ENCODE measurements at places on chromosomes 3 and 15.
A peak's percentile ranks its signal among the peaks of the same experiment; 100 is the strongest.

GRCh38 chr3:74271541-74271940, 342.9 kb downstream of the CNTN3 start:
- DNase-seq, result no peak

- DNase-seq, result peak; percentile 75
These were observed 7.5 kb downstream of the TMEM40 start for GRCh38 chr3:12751571-12751970.

DNA sequence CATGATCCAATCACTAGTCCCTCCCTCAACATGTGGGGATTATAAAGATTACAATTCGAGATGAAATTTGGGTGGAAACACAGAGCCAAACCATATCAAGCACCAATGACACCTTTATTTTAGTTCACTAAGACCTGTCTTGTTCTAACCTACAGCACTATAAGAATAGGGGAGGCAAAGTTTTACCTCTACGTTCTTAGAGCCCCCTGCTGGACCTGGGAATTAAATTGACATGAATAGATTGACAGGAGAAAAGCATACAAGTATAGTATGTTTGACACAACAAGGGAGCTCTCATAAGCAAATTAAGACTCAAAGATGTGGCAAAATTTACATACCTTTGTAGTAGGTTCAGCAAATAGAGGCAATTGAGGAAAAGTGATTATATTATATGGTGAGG, 974.4 kb upstream of the ALCAM start:
- DNase-seq, result no peak

DNA sequence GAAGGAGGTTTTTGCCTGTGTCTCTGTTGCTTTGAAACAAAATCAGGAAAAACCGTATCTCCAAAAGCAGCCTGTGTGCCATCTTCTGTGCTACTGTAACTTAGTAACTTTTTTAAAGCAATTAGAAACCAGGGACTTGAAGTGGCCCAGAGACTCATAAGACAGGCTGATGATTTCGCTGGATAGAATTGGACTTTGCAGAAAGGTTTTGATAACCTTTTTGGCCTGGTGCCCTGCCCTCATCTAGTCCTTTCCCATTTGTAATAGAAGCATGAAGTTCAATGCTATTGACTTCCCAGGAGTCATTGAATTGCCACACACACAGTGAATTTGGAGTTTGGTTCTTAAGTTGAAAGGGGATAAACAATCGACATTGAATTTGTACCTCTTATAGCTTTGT, 157.2 kb downstream of the PTPRG start:
- DNase-seq, result no peak

GRCh38 chr3:146473726-146474125, 4.4 kb upstream of the PLSCR2 start:
- DNase-seq, result no peak

DNA sequence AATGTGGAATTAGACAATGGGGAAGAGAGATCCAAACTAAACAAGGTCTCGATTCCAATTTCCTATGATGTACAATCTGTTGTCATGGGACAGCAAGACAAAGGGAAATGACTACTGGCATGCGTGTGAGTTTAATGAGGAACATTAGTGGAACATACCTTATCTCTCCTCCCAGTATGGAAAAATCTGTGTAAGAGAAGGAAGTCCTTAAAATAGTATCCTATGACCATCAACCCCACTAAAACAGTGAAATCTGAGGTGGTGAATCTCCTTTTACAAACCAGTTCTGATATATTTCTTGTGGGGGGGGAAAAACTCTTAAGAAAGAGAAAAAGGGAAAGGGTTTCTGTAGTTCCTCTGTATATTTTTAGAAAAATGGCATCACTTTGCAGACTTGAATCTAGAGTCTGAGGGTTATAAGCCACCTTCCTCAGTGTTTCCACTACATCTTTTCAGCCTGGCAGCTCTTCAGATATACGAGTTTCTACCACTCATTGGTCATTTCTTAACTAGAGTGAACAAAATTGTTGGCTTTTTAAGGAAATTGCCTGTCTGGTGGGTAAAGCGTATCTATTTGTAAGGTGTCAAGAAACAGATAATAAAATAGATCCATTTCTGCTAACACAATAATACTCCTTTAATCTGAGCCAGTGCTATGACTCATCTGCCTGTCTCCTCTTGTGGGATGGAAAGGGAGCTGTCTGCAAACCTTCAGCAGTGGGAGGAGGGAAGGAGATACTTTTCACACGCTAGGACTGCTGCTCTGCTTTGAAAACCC, 3.0 kb upstream of the TNFAIP8L3 start:
- peak; percentile 80 for DNase-seq

DNA sequence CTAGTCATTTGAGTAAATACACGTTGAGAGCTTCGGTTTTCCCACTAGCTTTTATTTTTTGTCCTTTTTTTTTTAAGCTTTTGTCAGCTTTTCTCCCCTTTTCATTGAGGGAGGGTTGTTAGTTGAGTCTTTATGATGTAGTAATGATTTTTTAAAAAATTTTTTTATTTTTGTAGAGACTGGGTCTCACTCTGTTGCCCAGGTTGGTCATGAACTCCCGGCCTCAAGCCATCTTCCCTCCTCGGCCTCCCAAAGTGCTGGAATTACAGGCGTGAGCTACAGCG, 688 bp downstream of the ZSCAN2 start:
- DNase-seq, result no peak

GRCh38 chr3:62361824-62362223, 11.5 kb downstream of the FEZF2 start:
- DNase-seq, result no peak

GRCh38 chr3:25455441-25456132, 27.5 kb downstream of the RARB start:
- DNase-seq, result no peak

- no peak for DNase-seq
These were observed 148.4 kb downstream of the CNTN4 start for GRCh38 chr3:2246873-2247648.

DNA sequence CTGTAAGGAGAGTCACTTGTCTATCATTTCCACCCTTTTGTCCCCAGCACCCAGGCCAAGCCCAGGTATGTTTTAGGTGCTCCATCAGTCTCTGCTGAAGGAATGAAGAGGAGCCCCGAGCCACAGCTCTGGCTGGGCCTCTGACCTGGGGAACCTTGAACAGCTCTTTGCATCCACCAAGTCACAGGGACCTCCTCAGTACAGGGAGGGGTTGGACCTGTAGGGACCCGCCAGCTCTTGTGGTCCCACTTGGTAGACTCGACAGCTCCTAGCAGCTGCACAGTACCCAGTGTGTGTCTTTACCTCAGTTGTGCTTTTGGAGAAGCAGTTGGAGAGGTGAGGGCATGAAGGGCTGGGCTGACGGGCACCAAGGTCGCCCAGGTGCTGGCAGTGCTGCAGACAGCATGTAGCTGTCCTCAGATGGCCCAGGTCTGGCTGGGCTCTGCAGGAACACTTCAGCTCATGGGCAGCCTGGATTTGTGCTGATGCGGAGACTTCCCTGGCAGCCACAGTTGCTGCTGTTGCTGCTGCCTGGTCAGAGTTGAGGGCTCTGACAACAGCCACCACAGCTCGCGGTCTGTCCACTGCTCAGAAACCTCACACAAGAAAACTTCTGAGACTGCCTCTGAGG, 123.6 kb downstream of the CACNA1D start:
- no peak for DNase-seq

- no peak for DNase-seq
These were observed 64.4 kb downstream of the SRGAP3 start for GRCh38 chr3:9185046-9185445.

DNA sequence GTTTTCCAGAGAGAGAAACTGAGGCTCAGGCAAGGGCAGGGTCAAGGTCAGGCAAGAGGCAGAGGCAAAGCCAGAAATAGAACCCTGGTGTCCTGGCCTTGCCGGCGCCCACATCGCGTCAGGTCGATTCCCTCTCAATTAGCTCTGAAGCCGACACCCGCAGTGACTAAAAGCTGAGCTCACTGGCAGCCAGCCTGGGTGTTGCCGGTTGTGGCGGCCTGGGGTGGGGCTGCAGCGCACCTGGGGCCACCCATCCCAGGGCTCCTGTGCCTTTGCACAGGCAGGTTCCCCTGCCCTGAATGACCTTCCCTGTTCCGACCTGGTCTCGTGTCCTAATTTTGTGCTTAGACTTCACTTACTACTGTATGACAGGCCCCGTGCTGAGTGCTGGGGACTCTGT, 6.2 kb downstream of the SEMA3F start:
- DNase-seq, result no peak

DNA sequence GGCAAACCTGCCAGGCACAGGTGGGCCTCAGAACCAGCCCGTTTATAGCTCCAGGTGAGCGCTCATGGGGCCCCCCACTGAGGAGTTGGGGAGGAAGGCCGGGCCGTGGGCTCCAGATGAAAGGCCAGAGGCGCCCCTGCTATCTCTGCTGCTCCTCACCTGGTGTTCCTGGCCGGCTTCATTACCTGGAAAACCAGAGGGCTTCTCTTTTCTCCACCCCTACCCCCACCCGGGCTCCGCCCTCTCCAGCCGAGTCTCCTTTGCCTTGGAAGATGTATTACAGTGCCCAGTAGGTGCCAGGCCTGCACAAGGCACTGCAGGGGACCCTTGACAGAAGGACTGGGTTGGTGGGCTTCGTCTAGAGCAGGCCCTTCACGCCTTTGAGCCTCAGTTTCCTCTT, 111.4 kb downstream of the WNT7A start:
- DNase-seq, result no peak

- DNase-seq, result no peak
These were observed 270.5 kb downstream of the TUSC7 start for GRCh38 chr3:116980099-116980498.

DNA sequence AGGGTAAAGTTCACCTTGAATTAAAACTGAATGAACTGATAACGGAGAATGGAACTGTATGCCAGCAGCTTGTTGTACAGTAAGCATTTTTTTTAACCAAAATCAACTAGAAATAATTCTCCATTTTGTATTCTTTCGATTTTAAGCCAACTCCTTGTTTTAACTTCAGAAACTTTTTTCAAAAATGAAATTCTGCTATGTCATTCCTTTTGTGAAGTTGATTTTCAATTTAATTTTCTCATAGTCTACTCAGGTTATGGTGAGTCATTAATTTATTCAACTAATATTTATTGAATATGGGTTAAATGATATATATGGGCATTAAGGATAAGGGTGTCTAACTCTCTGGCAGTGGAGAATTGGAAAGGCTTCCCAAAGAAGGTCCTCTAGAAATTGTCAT, 53.7 kb downstream of the RASA2 start:
- no peak for DNase-seq

- no peak for DNase-seq
These were observed 57.7 kb downstream of the SLC12A8 start for GRCh38 chr3:125154800-125155269.

DNA sequence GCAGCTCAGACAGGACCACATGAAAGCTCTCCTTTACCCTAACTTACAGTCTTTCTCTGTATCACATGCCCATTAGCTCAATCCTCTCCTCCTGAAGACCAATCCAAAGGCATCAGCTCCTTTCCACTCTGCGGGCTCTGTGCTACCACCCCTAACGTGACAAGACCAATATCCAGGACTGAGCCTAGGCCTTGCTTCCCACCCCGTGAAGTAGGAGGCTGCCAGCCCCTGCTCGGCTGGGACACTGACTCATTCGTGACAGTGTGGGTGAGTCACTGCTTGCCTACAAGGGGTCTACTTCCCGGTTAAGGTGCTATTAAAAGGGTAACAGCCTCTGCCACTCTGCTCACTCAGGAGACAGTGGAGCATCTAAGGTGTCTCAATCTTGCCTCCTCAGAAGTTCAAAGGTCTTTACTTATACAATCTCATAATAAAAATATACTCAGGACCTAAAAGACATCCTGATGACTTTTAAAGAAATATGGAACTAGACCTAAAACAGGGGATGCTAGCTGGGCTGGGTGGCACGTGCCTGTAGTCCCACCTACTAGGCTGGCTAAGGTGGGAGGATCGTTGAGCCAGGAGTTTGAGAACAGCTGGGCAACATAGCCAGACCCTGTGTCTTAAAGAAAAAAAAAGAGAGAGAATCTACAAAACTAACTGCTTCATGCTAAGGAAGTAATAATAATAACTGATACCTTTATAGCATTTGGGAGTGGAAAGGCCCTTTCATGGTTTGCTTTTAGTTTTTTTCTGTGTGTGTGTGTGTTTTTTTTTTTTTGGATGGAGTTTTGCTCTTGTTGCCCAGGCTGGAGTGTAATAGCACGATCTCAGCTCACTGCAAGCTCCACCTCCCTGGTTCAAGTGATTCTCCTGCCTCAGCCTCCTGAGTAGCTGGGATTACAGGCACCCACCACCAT, 55.0 kb downstream of the TMEM44 start:
- DNase-seq, result peak; percentile 83

GRCh38 chr3:112965656-112966055, 9.2 kb downstream of the CD200R1 start:
- DNase-seq, result no peak

DNA sequence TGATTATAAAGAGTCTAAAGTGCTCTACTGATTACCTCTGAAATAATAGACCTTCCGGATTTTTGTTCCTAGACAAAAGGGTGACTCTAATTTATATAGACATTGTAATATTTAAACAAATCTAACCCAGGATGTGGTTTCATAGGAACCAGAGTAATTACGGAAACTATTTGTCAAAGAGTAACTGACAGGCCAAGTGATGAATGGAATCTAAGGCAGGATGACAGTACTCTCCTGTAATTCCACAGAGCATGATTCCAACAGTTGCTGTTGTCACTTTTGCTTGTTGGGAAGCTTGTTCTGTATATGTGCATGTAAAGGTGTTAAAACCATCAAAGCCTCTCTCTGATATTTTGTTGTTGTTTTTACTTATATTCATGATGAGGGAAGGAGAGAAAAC, 1141.0 kb downstream of the IGSF11 start:
- peak; percentile 12 for DNase-seq

DNA sequence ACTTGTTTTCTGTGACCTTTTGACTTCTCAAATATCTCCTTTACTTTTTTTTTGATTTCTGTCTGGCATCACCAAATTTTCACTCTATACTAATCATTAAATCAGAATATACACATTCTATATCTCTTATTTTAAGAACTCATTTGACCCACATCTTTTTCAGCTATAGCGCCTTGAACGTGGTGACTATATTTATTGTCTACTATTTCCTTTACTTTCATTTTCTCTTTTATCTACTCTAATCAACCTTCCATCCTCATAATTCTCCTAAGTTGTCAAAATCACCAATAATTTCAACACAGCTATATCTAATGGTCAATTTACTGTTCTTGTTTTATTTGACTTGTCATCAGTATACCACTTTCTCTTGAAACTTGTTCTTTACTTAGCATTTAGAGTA, 119.0 kb upstream of the CBLB start:
- no peak for DNase-seq

DNA sequence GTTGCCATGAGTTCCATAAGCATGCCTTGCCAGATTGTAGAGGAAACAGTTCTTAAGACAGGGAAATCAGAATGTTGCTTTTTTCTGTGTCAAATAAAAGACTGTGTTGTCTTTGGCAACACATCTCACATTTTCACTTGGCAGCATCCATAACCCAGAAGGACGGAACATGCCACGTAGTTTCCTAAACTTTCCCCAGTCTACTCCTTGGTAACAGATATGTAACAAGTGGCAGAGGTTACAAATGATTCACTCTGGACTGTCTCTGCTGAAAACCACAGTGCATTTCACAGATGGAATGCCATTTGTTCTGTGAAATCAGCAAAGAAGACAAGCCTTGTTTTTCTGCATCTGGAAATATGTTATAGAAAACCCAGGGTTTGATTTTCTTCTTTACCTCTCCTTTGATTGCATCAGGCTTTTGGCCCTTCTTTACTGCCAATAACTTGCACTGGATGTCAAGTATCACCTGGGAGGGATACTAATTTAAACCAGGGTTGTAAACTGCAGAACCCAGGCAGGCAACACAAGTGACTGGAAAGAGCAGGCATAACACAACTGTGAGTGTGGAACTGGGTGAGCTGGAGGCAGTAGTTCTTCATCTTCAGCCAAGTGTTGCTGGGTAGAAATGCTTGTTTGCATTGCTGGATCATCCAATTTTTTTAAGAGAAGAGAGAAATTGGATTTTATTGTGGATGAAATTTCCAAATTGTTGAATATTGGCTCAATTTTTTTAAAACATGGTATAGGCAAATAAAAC, 124.4 kb upstream of the FOXB1 start:
- peak; percentile 60 for DNase-seq

Measured in myocyte (in vitro differentiated cells).